Colonic mucosa (tissue), 4 donors: ENCODE measurements at places on chromosomes 6 and 20. TPM values are rescaled to one million over a fixed set of nuclear protein-coding genes. Genes with fewer than 3 reads are reported as not detected.

Gene SLC22A7
- not detected for total RNA-seq

Gene RHAG
- total RNA-seq, result 0.54 TPM

Gene SAMD10
- 6.4 TPM for total RNA-seq

Gene LTA
- total RNA-seq, result 2.4 TPM

Gene TOX2
- 4.0 TPM for total RNA-seq

Gene ZNF343
- 8.5 TPM for total RNA-seq

Gene GSTA1
- 6.8 TPM for total RNA-seq

Gene NRN1
- total RNA-seq, result 1.6 TPM

Gene TRIM40
- 10.7 TPM for total RNA-seq

Gene ASIP
- not detected for total RNA-seq

Gene PTCHD4
- total RNA-seq, result not detected

Gene HIVEP2
- 5.3 TPM for total RNA-seq

Gene RAET1E
- 0.21 TPM for total RNA-seq

Gene SYCP2
- total RNA-seq, result 1.1 TPM
